ENCODE measurements at places on chromosomes 16 and 17. TPM values are rescaled to one million over a fixed set of nuclear protein-coding genes. Genes with fewer than 3 reads are reported as not detected.

GRCh38 chr16:88144028-88144511 lies 192.8 kb downstream of the BANP start:
- H3K36me3 ChIP-seq = no peaks in the 10 kb centered on the region
- no peak overlapping the region for H3K27ac ChIP-seq
- no peak overlapping the region for H3K4me3 ChIP-seq
- no peaks in the 10 kb centered on the region for H3K27me3 ChIP-seq
- DNase-seq = no peak

- H3K4me1 ChIP-seq = no peaks in the 10 kb centered on the region
- no peaks in the 10 kb centered on the region for H3K27me3 ChIP-seq
- no peak for DNase-seq
- no peak overlapping the region for H3K27ac ChIP-seq
Measured at GRCh38 chr16:51592535-51593300, 441.6 kb upstream of the SALL1 start.

GRCh38 chr17:48799069-48799723 lies 17.8 kb downstream of the TTLL6 start:
- no peak for DNase-seq
- no peak overlapping the region for H3K27ac ChIP-seq
- peaks cover 9% of the 10 kb centered on the region for H3K4me1 ChIP-seq
- H3K36me3 ChIP-seq = no peaks in the 10 kb centered on the region
- H3K4me3 ChIP-seq = no peak overlapping the region

DNA sequence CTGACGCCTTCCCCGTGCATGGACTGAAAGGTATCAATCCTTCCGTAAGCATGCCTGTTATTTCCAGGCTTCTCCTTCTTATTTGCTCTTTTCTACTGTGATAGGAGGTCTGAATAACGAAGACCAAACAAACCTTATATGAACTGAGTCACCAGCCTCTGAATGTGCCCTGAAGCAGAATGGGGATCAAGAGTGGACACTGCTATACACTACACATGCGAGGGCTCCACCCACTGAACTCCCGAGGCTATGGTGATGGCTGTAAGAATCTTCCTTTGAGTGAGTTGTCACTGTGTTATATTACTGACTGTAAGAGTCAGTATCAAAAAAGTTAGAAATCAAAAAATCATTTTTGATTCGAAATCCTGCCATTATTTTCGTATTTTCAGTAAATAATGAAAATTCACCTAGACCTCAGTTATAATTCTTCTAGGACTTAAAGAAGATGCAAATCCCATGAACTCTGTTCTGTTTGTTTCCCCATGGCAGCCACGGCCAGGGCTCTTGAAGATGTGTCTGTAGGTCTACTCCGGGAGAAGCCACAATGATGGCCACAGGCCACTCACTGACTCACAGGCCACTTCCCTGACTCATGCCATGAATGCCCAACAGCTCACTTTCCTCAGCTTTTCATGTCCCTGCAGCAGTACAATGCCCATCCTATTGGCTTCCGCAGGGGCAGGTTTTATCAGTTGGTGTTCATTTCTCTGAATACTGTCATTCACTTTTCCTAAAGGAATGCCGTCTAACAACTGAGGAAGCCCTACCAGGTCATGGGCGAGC lies 54.7 kb downstream of the ZZEF1 start:
- peaks cover 88% of the 10 kb centered on the region for H3K36me3 ChIP-seq
- H3K4me3 ChIP-seq = no peak overlapping the region
- H3K27me3 ChIP-seq = no peaks in the 10 kb centered on the region

DNA sequence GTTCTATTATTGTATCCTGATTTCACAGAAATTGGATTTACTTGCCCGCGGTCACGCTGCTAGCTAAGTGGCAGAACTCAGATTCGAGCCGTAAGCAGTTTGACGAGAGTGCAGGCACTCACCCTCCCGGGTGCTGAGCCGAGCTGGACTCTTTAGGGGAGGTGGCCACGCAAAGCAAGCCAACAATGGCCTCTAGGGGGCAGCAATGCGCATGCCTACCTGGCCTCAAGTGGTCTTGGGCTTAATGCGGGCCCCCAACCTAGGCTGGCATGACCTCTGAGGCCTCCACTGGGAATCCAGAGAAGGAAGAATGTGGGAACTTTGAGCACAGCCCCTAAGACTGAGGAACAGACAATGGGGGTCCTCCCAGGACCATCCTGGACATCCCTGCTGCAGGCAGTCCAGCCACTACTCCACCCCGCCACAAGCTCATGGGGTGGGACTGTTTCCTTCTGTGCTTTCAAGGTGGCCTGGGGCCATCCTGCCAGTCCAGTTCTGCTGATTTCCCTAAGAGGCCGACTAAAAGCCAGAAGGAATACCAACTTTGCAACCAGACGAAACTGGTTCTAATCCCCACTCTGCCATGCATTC lies 276.5 kb downstream of the XYLT1 start:
- H3K27ac ChIP-seq = no peak overlapping the region
- no peak overlapping the region for H3K4me3 ChIP-seq
- no peaks in the 10 kb centered on the region for H3K27me3 ChIP-seq
- peaks cover 26% of the 10 kb centered on the region for H3K36me3 ChIP-seq
- H3K4me1 ChIP-seq = no peaks in the 10 kb centered on the region
- no peak for DNase-seq

DNA sequence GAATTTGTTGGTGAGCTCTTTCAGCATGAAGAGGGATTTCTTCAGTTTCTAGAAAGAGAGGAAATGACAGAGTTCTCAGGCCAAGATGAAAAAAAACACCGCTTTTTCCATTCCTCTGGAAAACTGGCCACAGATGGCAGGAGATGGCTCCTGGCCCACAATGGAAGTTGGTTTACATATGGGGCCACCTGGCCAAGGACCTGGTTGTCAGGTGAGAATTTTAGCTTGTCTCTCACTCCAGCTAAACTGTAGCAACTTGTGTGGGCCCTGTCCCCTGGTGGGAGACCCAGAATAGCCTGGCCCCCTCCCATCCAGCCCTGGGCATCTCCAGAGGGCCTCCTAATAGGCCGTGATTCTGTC lies 33.6 kb downstream of the LGALS9 start:
- no peaks in the 10 kb centered on the region for H3K36me3 ChIP-seq
- H3K4me1 ChIP-seq = no peaks in the 10 kb centered on the region
- no peak overlapping the region for H3K27ac ChIP-seq
- DNase-seq = no peak

DNA sequence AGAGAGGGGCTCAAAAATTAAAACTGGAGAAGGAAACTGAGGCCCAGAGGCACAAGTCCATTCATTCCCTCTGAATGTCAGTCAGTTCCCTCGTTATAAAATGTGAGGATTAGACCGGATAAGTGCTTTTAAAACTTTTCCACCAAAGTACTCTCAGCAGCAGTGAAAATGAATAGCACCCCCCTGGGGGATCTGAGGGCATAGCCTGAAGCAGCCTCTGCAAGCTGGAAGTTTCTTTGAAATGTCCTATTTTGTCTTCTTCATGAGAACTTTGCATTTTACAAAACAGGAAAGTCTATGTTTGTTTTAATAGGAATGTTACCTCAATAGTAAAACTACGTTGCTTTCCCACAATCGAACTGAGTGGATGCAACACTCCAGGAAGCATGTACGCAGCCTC lies 273.0 kb downstream of the CEP112 start:
- no peaks in the 10 kb centered on the region for H3K27me3 ChIP-seq
- no peak overlapping the region for H3K4me3 ChIP-seq
- no peaks in the 10 kb centered on the region for H3K4me1 ChIP-seq
- no peak overlapping the region for H3K27ac ChIP-seq

DNA sequence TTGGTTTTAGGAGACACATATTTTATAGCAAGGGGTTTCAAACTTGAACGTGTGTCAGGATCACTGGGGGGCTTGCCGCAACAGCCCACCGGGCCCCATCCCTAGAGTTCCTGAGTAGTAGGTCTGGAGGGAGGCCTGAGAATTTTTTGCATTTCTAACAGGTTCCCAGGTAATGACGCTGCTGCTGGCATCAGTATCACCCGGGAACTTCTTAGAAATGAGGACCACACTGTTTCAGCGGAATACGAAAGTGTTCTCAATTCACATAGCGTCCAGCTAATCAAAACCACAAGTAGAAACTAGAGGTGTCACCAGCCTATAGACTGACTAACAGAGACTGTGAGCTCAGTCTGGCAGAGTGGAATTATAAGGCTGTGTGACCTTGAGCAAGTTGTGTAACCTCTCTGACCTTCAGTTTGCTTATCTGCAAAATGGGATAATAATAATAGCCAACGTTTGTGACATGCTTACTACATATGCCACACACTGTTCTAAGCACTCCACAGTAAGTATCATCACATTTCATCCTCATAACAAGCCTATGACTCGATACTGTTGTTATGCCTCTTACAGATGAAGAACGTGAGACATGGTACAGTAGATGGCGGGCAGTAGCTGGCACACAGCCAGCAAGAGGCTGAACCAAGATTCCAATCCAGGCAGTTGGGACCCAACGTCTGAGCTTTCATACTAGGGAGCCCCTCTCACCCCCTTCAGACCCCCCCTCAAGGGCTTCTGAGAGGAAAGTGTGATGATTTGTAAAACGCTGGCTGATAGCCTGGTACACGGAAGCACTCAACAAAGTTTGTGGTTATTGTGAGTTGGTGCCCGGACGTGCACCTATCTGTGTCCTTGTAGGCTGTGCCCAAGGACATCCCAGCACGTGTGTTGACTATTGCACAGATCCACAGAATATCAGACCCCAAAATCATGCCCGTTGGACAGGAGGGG lies 4.6 kb upstream of the ICAM2 start:
- H3K27ac ChIP-seq = no peak overlapping the region
- peaks cover 10% of the 10 kb centered on the region for H3K4me1 ChIP-seq
- no peaks in the 10 kb centered on the region for H3K36me3 ChIP-seq
- H3K4me3 ChIP-seq = peak overlapping the region; percentile 0
- peak; percentile 85 for DNase-seq

- no peaks in the 10 kb centered on the region for H3K36me3 ChIP-seq
- H3K27me3 ChIP-seq = no peaks in the 10 kb centered on the region
- H3K4me1 ChIP-seq = no peaks in the 10 kb centered on the region
- no peak for DNase-seq
Measured at GRCh38 chr17:45846646-45847045, 2.0 kb downstream of the SPPL2C start.

GRCh38 chr17:79398441-79398840 lies 212.4 kb downstream of the RBFOX3 start:
- no peak for DNase-seq
- no peak overlapping the region for H3K4me3 ChIP-seq
- H3K4me1 ChIP-seq = no peaks in the 10 kb centered on the region
- H3K27me3 ChIP-seq = no peaks in the 10 kb centered on the region
- no peaks in the 10 kb centered on the region for H3K36me3 ChIP-seq
- no peak overlapping the region for H3K27ac ChIP-seq

DNA sequence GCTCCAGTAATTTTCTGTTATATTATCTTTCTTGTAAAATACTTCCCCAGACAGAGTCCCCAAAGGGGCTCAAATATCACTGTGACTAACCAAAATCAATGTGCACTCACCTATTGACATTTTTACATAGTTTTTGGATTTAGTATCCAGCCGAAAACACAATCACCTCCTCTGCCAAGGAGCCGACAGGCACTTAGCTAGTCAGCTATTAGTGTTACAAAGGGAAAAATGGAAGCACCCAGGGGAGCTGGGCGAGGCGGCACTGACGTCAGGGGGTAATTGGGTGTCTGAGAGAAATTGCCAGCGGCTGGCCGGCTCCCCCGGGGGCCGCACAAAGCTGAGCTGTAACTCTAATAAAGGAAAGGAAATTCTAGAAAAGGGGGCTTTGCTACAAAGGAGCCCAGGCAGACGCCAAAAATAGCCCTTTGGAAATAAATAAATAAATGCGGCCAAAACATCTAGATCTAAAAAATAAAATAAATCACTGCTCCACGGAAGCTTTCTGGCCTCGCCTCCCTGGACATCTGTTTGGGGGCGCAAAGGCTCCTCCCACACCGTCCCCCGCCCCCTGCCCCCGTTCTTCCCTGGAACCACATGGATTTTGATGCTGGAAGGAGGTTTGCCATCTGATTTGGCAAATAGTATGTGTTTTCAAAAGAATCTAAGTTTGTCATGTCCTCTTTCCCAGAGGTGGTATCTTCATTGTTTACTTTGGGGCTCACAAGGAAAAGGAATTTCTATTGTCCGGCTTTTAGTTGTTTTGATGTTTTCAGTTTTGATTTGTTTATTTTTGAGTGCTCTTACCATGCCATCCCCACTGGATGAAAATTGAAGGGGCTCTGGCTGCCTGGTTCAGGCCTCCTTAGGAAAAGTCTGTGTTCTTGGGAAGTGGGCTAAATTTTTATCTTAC lies 156.7 kb downstream of the ZNF423 start:
- H3K4me3 ChIP-seq = peak overlapping the region; percentile 17
- peak overlapping the region; percentile 69 for H3K27ac ChIP-seq
- no peaks in the 10 kb centered on the region for H3K27me3 ChIP-seq
- no peak for DNase-seq

- H3K4me3 ChIP-seq = peak overlapping the region; percentile 23
- H3K36me3 ChIP-seq = no peaks in the 10 kb centered on the region
- no peak for DNase-seq
- H3K27me3 ChIP-seq = no peaks in the 10 kb centered on the region
Measured at GRCh38 chr17:10126616-10127501, 71.5 kb downstream of the GAS7 start.

DNA sequence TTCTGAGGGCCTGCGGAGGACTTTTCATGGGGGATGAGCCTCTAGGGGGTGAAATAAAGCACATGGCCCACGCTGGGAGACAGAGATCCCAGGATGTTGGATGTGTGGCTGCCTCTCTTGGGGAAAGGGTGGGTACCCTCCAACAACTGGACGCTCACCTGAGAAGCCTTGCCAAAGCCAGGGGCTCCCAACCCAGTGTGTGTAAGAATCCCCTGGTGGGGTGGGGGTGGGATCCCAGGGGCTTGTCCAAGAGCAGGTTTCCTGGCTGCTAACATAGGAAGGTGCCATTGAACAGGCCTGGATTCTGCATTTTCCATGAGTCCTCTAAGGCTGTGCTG lies 587 bp downstream of the SNX20 start:
- H3K4me3 ChIP-seq = peak overlapping the region; percentile 6
- no peaks in the 10 kb centered on the region for H3K27me3 ChIP-seq
- DNase-seq = no peak
- no peaks in the 10 kb centered on the region for H3K4me1 ChIP-seq
- H3K36me3 ChIP-seq = no peaks in the 10 kb centered on the region

DNA sequence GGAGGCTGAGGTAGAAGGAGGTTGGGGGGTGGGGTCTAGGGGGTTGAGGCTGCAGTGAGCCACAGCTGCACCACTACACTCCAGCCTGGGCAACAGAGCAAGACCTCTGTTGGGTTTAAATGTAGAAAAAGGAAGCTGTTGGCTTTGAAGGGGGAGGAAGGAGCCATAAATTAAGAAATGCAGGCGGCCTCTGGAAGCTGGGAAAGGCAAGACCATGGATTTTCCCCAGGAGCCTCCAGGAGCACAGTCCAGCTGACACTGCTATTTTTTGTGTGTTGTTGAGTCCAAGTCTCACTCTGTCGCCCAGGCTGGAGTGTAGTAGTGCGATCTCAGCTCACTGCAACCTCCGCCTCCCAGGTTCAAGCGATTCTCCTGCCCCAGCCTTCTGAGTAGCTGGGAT lies 15.9 kb downstream of the LITAF start:
- H3K36me3 ChIP-seq = peaks cover 8% of the 10 kb centered on the region
- H3K27me3 ChIP-seq = no peaks in the 10 kb centered on the region
- H3K27ac ChIP-seq = peak overlapping the region; percentile 27

PROCA1 gene
- total RNA-seq = 1.5 TPM

TUBB3 gene
- 19.2 TPM for total RNA-seq

G6PC1 gene
- total RNA-seq = not detected

CNTD1 gene
- total RNA-seq = not detected

TNFSF13 gene
- total RNA-seq = 20.1 TPM

MFSD6L gene
- total RNA-seq = not detected
